ENCODE measurements at places on chromosomes 12 and 14.

GRCh38 chr12:94660436-94660835 is 10.1 kb upstream of the TMCC3 start:
- DNase-seq, result no peak

DNA sequence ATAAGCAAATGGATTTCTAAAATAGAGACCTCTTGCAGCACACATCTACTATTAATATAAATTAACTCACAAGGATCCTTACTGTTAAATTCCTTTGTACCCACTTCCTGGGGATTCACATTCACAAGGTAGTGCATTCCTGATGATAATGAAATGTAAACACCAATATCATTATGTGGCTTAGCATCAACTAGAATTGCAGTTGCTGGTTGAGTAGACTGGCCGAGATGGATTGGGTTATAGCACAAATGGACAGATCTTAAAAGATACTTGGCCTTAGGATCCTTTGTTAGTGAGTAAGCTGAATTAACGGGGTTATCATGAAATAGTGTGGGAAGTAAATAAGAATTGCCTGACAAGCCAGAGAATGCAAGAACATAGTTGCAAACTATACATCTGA is 369.1 kb downstream of the AEBP2 start:
- DNase-seq, result no peak

- DNase-seq, result no peak
These were observed 7.8 kb downstream of the LIMA1 start for GRCh38 chr12:50275556-50275955.

DNA sequence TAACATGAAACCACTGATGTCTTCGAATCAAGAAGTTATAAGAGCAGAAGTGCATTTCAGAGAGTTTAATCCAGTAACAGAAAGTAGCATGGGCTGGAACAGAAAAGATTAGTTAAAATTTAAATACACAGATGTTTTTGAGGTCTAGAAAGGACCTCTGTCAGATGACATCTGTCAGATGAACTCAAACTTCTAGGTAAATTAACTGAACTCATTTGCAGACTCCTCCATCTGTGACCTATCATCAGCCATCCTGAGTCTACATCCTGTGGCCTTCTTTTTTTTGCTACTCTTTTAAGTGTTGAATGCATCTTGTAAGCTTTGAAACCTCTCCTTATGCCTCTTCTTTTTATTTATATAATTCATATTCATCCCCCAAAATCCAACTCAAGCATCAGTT is 53.3 kb downstream of the C2CD5 start:
- no peak for DNase-seq

Data from stimulated activated CD4-positive, alpha-beta T cell treated with anti-CD3 and anti-CD28 coated beads, TNF-alpha, amount 100 ng/mL, for 4 hours (primary cell).